Activated CD4-positive, alpha-beta T cell treated with anti-CD3 and anti-CD28 coated beads, Interleukin-2, Interleukin-4, amounts not matched to agents 100 ng/mL and 50 ng/mL, durations not matched to agents 16 hours and 8 hours (primary cell): ENCODE measurements at places on chromosomes 6 and 20.

- peak; percentile 13 for DNase-seq
Observed at GRCh38 chr6:16512544-16513290, 248.5 kb downstream of the ATXN1 start.

DNA sequence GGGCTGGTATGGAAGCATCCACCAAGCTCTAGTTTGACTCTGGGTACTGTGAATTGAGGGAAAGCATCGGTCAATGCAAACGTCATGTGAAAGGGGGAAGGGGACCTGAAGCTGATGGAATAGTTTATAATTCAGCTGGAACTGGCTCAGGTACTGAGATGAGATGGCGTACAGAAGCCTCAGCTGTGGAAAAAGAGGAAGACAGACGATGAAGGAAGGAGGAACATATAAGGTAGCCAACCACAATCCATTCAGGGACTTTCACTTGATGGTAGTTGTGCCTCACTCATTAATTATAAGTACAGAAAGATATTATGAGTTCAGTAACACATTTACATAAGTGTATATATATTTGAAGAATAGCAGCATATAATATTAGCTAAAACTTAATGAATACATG is 2.7 kb downstream of the CALHM5 start:
- DNase-seq = no peak

GRCh38 chr6:34390531-34391472 is 1.7 kb downstream of the NUDT3 start:
- no peak for DNase-seq

GRCh38 chr6:31621320-31621939 is 915 bp downstream of the PRRC2A start:
- no peak for DNase-seq

- DNase-seq = no peak
Observed at GRCh38 chr6:107827541-107827940, 3.4 kb upstream of the SCML4 start.
